ENCODE measurements at places on chromosomes 6 and 20.

- no peak for DNase-seq
These were observed 750 bp downstream of the MAP7 start for GRCh38 chr6:136549300-136550044.

- DNase-seq = no peak
These were observed 168.7 kb downstream of the BTBD3 start for GRCh38 chr20:12086359-12086758.

DNA sequence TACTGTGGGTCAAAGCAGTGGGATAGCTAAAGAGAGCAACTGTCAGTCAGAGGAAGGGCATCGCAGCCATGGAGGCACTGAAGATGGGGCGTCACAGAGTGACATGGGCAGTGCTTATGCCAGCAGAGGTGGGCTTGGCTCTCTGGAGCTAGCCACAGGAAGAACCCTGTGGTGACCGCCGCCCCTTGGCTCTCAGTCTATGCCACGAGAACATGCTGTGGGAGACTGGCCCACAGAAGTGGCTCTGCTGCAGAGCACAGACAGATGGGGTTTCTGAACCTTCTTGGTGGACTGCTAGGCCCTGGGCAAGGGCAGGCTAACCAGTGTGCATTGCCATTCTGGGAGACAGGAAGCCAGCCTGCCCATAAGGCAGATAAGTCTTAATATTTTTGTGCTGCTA lies 290.0 kb upstream of the SUPT3H start:
- no peak for DNase-seq

GRCh38 chr20:2751878-2752566 lies 48.4 kb downstream of the CPXM1 start:
- DNase-seq = peak; percentile 37

DNA sequence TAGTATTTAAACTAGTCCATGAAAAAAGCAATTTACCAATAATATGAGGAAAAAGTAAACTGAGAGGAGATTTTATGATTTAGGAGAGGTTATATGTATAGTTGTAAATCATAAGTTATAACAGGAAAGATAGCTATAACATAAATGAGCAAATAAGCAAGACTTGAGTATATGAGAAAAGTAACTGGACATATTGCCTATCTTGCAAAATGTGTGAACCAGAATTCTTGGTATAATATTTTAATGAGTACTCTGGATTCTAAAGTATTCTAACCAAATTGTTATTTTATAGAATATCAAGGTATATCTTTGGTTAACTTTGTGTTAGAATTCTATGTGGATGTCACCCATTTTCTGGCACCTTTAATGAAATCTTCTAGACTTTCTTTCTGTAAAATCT lies 124.6 kb downstream of the PHF3 start:
- no peak for DNase-seq

Measured in activated CD4-positive, alpha-beta T cell treated with anti-CD3 and anti-CD28 coated beads for 1 hour (primary cell).